ENCODE measurements at places on chromosomes 6 and 20.

DNA sequence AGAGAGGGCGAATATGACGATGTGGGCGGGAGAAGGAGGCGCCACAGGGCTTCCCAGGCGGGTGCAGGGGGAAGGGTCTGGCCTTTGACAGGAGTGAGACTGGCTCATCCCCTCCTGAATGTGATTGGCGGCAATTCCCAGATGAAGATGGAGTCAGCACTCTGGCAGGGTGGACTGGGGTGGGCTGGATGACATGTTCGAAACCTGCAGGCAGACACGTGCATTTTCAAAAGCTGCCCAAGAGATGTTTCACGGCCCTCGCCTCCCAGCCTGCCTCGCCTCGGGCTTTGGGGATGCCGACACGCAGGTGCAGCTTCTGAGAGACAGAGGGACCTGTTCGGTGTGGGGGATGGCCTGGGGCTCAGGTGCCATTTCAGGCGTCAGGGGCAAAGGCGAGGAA is 66.8 kb upstream of the AFDN start:
- no peak for DNase-seq

DNA sequence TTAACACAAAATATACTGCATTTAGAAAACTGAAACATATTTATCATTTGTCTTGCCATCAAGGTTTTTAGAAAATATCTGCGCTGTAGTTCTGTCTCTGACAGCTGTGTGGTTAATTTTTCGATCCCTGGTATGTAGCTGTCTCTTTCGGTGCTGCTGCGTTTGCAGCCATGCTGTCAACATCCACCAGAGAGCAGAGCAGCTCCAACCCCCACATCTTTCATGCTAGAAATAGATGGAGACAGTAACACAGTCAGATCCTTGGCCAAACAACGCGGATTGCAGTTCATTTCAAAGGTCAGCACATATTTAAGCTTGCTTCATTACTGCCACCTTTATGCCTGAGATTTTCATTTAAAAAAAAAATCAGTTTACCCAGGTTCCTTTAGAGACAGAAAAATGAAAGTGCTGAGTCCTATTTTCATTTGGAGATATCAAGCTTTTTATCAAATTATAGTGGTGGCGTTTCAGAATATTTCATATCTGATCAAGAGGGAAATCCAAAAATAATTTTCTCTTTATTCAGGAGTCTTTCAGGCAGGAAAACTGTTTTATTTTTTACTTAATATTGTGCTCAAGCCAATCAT is 157.7 kb upstream of the MMS22L start:
- DNase-seq = no peak

DNA sequence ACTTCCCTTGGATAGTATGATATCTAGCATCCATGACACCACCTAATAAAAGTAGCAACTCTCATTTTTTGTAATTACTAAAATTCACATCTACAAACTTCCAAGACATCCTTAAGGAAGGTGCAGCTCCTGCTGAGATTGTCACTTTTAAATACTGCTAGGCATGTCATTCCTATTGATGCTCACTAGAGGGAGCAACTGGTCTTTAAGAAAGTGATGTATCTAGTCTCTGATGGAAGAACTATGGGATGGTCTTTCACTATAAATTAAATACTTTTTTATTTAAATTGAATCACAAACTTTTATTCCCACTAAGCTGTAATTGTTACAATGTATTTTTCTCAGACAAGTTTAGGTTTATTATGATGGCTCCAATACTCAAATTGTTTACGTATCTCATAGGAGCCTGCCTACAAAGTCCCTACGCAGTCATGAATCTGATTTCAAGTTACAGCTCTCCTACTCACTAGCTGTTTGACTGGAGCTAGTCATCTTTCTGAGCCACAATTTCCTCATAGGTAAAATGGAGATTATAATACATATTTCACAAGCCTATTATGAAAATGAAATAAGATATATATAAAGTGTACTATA is 8.1 kb upstream of the TSPYL1 start:
- DNase-seq = peak; percentile 72

- DNase-seq = peak; percentile 29
Observed at GRCh38 chr6:11675601-11676000, 103.0 kb downstream of the ADTRP start.

- peak; percentile 95 for DNase-seq
Observed at GRCh38 chr6:71250099-71250602, 38.5 kb upstream of the OGFRL1 start.

GRCh38 chr6:7974938-7975763 is 64.6 kb upstream of the TXNDC5 start:
- peak; percentile 26 for DNase-seq

DNA sequence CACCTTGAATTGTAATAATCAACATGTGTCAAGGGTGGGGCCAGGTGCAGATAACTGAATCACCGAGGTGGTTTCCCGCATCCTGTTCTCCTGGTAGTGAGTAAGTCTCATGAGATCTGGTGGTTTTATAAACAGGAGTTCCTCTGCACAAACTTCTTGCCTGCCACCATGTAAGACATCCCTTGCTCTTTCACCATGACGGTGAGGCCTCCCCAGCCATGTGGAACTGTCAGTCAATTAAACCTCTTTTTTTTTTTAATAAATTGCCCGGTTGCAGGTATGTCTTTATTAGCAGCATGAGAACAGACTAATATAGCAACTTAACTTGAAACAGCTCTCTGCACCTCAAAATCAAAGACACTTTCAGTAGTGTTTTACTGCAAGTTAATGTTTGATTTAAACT is 121.6 kb downstream of the OGFRL1 start:
- DNase-seq = no peak

Data from AML-193 (cell line).